Cortex of kidney (tissue), 1 donor: ENCODE measurements at places on chromosomes 11 and 22.

GRCh38 chr22:46192210-46192993, 42.1 kb downstream of the PPARA start:
- no peak for DNase-seq

DNA sequence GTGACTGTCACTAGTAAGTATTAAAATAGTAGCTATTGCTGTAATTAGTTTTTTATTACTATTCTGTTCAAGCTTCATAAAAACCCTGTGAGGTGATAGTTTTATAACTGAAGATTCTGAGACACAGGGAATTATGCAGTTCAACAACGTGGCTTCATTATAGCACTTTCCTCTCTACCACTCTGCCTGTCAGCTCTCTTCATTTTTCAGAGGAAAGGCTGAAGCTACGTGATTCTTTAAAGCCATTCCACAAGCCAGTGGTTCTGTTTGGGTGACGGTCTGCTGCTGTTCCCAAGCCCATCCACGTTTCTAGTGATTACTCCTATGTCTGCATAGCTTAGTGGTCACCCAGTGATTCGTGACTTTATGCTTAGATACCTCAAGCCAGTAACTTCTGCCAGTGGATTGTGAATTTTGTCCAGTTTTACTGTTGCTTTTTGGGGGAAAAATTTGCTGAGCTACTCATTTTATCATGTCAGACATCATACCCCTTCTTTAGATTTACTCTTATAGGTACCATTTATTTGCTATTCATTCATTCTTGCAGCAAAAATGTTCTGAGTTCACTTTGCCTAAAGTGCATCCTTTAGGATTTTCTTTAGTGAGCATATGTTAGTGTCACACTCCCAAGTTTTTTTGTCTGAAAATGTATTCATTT, 59.8 kb downstream of the UVRAG start:
- no peak for DNase-seq

GRCh38 chr22:27518531-27519340, 282.8 kb downstream of the MN1 start:
- no peak for DNase-seq

DNA sequence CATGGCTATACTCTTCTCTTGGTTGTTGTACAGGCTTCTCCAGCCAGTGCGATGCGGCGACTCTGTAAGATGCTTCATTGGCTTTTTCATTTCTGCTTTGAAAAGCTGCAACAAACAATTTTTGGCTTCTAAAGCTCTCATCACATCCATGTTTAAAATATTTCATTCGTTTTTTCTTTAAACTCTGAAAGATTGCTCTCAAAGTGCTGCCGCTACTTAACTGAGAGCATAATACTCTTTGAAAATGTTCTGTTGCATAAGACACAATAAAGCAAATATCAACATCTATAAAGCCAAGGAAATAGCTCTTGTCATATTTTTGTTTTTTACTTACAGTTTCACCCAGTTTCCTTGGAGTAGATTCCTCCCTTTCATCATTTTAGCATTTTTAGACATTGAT, 468.3 kb downstream of the TBC1D22A start:
- DNase-seq: no peak

DNA sequence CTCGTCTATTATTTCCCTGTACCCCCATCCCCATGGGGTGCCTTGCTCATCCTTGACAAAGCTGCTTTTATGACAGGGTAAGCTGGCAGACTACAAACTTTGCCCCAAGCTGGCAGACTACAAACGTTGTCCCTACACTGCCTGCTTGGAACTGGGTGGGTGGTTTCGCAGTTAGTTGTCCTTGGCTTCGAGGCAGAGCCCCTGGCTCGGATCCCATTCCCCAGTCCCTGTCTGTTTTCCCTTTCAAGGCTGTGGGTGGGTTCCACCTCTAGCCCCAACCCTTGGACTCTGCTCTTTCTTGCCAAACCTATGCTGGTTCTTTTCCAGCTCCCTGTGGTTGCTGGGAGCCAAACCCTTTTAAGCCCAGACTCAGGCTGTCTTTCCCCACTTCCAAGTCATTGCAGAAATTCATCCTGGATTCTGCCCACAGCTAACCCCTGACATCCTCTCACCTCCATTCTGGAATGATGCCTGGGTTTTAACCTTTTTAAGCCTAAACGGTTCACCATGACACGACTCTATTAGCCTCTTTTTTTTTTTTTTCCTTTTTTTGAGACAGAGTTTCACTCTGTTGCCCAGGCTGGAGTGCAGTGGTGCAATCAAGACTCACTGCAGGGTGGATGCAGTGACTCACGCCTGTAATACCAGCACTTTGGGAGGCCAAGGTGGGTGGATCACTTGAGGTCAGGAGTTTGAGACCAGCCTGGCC, 9.2 kb upstream of the RBM14 start:
- DNase-seq: no peak

DNA sequence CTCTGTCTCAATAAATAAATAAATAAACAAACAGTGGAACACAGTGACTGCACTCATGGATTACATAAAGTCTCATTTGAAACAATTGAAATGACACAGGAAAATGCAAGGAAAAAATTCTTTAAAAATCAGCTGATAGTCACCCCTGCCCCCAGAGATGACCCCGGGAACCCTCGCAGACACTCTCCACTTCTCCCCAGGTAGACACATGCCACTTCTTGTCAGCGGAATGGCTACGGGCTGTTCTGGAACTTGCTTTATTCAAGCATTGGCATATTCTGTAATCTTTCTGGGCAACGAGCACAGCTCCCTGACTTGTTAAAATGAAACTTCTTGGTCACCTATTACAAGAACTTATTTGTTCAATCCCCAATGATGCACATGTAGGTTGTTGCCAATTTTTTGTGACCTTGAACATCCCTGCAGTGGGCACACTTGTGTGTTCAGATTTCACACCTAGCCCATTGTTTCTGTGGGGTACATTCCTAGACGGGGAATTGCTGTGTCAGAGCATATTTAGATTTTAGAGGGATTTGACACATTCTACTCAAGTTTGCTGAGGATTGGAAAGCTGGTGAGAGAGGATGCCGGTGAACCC, 32.8 kb downstream of the MYEOV start:
- DNase-seq: no peak

GRCh38 chr11:72637198-72637597, 37.0 kb downstream of the PDE2A start:
- DNase-seq: no peak

GRCh38 chr11:86636275-86636674, 36.1 kb downstream of the ME3 start:
- DNase-seq: no peak

DNA sequence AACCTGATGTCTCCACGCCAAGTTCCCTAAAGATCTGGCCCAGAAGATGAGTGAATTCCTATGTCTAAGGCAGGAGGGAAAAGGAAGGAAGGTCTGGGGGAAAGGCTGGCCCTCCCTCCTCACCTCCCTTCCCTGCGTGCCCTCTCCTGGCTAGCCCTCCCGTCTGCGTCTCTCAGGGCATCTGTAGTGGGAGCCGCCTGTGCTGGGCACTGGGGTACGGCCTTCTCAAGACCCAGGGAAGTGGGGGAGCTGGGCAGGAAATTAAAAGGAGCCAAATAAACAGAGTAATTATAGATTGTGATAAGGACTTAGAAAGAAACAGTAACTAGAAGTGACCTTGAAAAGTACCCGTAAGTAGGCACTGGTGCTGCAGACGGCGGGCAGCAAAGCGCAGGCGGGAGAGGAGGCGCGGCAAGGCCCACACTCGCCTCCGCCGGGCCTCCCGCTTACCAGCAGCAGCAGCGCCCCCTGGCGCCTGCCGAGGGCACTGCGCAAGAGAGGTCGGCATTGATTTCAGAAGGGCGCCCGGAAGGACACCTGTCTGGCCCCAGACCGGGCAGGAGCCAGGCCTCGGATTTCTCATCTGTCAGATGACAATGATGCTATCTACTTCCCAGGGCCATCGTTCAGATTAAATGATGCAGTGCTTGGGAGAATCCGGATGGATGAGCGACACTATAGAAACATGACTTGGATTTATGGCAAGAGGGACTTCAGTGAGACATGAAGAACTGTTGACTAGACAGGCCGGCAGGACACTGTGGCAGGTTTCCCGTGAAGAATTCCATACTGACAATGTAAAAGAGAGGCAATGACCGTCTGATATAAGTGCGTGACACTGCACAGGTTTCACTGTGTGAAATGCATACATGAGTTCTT, 7.3 kb downstream of the KCNJ1 start:
- DNase-seq: no peak

DNA sequence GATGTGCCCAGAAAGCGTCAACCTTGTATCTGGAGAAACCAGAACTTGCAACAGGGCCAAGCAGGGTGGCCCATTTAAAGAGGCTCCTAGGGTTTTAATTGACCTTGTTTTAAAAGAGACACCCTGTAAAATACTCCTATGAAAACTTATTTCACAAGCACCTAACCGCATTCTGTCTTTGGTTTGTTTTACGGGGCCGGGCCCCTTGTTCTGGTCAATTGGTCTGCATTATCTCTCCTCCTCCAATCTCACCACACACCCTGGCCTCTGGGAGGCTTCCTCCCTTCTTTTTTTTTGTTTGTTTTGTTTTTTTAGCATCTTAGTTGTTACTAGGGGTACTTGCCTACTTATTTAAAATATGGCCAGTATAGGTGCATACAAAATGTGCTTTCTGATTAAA, 4.7 kb downstream of the EHF start:
- DNase-seq: no peak

DNA sequence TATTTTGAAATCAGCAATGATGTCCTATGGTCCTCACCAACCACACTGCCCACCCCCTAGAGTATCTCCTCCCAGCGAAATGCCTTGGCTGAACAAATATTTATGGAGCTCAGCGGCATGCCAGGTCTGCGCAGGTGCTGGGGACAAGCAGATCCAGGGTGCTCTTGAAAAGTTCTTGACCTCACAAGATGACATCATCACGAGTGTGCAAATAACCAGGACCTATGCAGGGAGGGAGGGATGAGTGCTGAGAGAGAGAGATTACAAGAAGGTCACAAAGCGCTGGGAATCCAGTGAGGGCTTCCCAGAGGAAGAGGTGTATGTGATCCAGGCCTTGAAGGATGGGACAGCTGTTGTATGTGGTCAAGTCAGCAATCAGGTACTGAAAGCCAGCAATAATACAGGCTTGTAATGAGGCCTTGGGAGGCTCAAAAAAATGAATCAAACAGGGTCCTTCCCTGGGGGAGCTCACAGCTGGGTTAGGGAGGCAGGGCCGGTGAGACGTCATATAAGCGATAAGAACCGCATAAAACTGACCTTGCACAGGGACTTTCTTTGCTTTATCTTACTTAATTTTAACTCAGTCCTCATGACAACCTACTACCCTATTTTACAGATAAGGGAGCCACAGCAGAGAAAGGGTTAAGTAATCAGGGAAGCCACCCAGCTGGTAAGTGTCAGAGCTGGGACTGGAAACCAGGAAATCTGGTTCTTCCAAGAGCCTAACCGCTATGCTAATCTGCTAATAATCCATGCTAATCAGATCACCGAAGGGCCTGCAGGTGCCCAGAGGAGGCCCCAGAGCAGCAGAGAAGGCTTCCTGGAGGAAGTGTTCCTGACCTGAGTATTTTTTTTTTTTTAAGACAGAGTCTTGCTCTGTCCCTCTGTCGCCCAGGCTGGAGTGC, 8.2 kb downstream of the ARRB1 start:
- DNase-seq: no peak

DNA sequence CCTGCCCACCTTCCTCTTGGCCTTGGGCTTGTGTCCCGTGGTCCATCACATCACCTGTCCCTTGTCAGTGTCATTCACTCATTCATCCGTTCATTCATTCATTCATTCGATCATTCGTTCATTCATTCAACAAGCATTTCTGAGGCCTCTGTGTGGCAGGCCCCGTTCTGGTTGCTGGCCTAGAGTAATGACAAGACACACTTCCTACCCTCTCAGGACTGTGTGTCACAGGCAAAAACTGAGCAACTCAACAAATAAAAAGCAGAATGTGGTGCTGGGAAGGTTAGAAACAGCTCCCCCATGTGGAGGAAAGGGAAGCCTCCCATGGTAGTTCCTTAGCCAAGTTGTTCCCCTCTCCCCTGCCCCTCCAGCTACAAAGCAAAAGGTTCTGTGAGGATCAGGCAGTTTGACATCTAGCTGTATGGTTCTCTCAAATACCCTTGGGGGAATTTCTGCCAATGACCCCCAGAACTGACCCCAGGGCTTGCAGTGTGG, 1.6 kb upstream of the OMP start:
- DNase-seq: no peak

GRCh38 chr22:42317008-42317407, 46.6 kb upstream of the TCF20 start:
- DNase-seq: no peak

DNA sequence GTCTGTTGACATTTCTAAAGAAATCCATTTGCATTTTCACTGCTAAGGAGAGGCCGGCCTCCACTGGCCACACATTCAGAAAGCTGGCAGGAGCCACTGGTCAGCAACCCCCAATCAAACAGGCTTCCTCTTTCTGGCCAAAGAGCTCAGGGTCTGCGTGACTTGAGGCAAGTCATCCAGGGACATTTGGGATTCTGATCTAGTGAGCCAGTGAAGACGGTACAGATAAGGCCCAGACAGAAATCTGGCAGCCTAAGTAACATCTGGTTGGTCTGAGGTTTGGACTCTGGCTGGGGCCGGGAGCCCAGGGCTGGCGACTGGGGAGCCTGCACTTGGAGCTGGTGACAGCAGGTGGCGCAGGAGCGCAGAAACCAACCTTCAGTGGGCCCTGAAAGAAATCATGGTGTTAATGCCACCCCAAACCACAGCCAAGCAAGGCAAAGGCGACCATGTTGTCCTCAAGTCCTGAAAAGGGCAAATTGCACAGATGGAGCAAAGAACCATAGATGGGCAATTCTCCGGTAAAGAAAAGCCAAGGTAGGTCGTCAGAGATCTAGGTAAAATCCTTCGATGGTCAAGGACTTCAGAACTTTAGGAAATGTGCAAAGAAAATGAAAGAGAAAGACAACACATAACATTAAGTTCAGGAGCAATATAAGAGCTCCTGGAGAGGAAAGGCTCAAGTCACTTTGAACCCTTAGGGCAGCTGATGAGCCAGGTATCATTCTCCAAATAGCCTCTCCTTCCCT, 99.4 kb upstream of the BLID start:
- no peak for DNase-seq

DNA sequence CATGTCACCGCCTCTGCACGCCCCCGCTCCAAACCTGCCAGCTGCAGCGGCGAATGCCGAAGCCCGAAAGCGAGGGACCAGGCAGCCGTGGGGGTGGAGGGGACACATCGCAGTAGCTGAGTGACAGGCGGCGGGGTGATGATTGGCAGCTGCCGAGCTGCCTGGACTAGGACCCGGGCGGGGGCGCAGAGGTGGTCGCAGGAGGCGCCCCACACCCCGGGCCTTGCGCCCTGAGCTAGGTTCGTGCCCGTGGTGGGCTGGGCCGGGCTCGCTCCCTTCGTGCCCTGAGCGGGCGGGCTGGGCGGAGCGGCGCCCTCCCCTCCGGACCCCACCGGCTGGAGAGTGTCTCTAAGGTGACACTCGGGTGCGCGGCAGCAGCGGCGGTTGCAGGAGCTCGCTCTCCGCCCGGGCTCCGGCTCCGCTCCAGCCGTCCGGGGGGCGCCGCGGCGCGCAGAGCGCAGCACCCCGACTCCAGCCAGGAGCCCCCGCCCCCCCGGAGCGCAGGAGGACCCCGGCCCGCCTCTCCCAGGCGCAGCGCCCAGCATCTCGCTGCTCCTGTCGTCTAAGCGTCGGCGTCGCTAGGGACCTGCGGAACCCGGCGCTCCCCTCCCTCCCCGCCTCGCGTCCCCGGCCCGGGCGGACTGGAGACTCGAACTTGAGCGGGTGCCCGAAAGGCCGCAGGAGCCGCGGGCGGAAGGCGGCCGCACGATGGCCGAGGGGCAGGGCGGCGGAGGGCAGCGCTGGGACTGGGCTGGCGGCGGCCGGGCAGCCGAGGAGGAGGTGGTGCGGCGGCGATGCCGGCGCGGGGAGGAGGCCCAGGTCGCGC, 14.5 kb upstream of the DGKZ start:
- no peak for DNase-seq
